Sciatic nerve (tissue), 2 donors: ENCODE measurements at places on chromosomes 13 and 19. TPM values are rescaled to one million over a fixed set of nuclear protein-coding genes. Genes with fewer than 3 reads are reported as not detected.

Gene LRG1
- 2.9 TPM for total RNA-seq

Gene NRTN
- total RNA-seq: not detected

Gene GFY
- not detected for total RNA-seq

Gene PSG2
- total RNA-seq: not detected

Gene SIGLEC10
- 3.2 TPM for total RNA-seq

Gene ZNF730
- total RNA-seq: 1.8 TPM

Gene CSNK1G2
- total RNA-seq: 51.6 TPM

Gene SIGLEC14
- 4.1 TPM for total RNA-seq

Gene CYP2F1
- total RNA-seq: not detected

Gene CCNE1
- total RNA-seq: 4.1 TPM
